ENCODE measurements at places on chromosomes 12 and 14. TPM values are rescaled to one million over a fixed set of nuclear protein-coding genes. Genes with fewer than 3 reads are reported as not detected.

DNA sequence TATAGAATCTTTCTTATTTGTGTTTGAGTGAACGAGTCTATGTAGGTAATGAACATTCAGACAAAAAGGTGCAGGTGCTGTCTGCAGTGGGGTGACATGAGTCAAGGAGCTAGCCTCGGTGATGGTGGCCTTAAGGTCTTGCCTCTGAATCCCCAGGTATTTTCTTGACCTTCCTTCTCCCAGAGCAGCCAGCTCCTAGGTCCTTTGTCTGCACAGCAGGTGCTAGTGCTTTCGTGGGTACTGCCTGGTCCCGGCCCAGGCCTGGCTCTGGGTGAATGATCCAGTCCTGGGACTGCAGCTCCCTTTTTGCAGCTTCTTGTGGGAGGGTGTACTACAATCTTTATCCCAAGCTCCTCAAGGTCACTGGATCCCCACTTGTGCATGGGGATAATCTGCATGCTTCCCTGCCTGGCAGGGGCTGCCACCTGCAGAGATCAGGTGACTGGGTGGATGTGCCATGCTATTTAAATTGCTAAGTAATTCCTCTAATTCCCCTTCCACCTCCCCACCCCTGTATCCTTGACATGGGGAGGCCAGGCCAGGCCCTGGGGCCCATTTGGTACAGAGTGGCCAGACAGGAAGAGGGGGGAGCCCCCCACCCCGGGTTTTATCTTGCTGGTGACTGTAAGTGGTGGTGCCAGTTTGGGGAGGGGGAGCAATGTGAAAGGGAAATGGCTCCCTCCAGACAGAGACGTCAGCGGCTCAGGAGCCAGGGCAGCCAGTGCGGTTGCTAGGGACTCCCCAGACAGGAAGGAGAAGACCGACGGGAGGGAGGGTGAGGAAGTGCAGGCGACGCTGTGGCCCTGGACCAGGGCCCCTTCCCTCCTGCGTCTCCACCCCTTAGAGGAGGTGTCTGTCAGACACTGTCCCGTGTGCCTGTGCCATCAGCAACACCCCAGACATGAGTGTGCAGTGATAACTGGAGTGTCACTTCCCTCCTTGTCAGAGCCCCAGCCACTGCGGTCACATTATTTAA lies 6.7 kb downstream of the VASH1 start:
- DNase-seq, result peak; percentile 84

- DNase-seq, result no peak
Observed at GRCh38 chr14:81727218-81727617, 193.6 kb upstream of the SEL1L start.

AKAP6 gene
- 20.4 TPM for polyA plus RNA-seq

IGF1 gene
- polyA plus RNA-seq, result 1.9 TPM

GRCh38 chr12:128421375-128421774 lies 154.4 kb downstream of the TMEM132C start:
- no peak for DNase-seq

TAS2R20 gene
- 0.27 TPM for polyA plus RNA-seq

FBXL14 gene
- 9.0 TPM for polyA plus RNA-seq

RERGL gene
- polyA plus RNA-seq, result 5.6 TPM

TEX22 gene
- not detected for polyA plus RNA-seq

ABCC9 gene
- polyA plus RNA-seq, result 16.9 TPM

DNA sequence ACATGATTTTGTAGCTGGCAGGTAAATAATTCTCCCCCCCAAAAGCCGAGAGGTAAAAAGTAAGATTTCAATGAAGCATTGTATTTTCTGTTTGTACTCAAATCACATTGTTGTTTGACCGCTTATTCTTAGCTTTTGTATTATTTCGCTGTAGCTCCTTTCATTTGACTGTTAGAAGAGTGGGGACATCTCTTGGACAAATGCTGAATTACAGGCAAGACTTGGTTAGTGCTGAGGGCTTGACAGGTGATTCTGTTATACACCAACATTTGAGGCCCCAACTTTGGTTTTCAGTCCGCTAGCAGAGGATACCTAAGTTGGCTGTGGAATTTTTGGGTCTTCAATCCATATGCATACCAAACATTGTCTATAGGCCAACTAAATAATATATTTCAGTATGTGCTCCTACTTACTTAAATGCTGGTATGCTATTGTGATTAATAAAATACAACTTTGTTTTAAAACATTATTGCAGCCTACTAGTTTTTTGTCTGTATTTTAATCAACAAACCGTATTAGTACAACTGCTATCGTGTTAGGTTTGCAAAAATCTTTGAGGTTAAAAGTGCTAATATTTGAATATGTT lies 102.2 kb downstream of the ERC1 start:
- no peak for DNase-seq

DNA sequence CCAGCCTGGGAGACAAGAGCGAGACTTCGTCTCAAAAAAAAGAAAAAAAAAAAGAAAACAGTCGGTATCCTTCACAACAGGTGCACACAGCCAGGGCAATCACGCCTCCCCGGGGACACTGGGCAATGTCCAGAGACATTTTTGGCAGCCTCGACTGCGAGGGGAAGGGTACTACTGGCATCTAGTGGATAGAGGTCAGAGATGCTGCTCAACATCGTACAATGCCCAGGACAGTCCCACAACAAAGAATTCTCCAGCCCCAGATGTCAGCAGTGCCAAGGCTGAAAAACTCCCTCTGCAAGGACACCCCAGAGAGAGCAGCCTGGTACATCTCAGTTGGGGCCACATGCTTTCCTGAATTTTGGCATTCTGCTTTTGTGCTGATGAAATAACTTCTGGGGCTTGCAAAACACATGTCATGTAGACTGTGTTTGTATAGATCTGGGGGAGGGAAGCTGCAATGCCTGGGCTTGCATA lies 21.5 kb downstream of the ALDH2 start:
- no peak for DNase-seq

KRT1 gene
- polyA plus RNA-seq, result not detected

DNA sequence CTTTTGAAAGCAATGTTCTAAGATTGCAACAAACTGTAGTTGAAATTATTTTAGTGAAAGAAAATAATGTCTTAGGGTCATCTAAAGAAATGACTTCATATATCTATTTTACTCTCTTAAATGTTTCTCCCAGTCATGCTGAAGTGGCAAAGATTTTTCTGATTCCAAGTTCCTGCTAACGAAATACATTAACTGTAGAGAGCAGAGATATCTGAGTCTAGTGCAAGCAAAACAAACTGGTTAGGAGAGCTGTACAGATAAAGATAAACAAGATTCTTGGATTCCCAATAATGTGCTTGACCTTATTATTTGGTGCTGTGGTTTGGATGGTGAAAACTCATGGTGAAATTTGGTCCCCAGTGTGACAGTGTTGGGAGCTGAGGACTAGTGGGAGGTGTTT lies 199.9 kb upstream of the PWP1 start:
- no peak for DNase-seq

SLC24A4 gene
- polyA plus RNA-seq, result 0.19 TPM

LIN7A gene
- polyA plus RNA-seq, result 7.5 TPM

DNA sequence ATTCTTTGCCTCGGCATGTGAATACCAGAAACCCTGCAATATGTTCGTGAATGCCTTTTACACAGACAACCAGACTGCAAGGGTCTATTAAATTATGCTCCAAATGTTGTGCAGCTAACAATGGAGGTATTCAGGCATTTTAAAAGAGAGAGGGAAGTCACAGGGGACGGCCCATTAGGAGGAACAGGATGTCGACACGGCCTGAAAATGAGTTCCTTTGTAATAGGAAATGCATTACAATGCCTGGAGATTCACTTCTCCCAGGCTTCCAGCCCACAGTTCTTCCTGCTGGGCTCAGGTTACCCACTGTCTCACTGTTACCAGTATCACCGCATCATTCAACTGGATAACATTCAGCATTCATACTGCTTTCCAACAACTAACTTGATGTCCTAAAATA lies 2.5 kb downstream of the DUSP6 start:
- peak; percentile 60 for DNase-seq

CIDEB gene
- 3.2 TPM for polyA plus RNA-seq

- no peak for DNase-seq
Observed at GRCh38 chr14:76546426-76547221, 170.7 kb downstream of the ESRRB start.

- DNase-seq, result no peak
Observed at GRCh38 chr12:47707355-47707754, 1.5 kb upstream of the RPAP3 start.

DNA sequence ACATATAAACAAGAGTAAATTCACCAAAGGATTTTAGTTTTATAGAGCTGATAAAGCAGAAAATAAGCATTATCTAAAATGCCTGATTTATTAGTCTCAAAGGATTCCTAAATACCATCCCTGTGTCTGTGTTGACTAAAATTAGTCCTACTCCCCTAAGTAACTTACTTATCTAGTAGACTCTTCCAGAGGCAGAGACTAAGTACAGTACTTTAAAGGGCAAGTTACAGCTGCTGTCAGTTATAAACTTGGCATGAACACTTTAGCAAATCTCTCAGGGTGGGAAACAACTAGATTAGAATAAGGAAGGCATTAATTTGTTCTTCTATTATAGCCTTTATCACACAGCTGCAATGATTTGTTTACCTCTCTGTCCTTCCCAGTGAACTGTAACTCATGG lies 46.0 kb downstream of the ATP2B1 start:
- DNase-seq, result no peak

DNA sequence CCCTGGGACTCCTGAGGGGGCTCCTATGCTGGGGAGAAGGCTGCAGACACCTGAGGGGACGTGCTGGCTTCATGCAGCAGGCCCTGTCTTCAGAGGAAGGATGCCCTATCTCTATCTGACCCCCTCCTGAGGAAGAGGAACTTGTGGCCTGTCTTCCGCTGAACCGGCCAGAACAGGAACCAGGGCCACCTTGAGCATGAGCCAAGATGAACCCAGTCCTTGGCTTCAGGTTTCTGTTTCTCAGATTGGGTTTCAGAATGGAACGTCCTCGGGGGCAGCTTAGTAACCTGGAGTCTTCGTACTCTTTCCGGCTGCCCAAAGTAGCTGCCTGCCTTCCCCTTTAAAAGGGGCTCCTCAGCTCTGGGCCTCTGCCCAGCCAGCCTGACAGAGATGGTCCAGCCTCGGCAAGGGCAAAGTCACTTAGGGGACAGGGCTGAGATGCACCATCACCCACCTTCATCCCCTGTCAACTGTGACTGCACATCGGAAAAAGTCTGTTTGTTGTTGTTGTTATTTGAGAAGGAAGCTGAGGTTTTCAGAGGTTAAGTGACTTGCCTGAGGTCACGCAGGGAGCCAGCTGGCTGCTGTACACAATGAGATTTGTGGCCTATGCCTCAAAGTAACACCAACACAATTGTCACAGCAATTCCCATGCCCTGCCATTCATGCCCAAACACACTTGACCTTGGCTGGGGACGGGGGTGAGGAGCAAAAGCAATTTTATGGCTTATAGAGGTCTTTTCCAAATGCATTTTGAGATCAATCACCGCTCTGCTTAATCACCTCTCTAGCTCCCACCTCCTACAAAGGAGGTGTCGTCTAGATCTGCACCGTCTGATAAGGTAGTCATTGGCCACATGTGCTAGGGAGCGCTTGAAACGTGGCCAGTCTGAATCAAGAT lies 13.4 kb downstream of the ASB2 start:
- peak; percentile 18 for DNase-seq

GRCh38 chr14:53646925-53647324 lies 309.7 kb downstream of the BMP4 start:
- no peak for DNase-seq

DNA sequence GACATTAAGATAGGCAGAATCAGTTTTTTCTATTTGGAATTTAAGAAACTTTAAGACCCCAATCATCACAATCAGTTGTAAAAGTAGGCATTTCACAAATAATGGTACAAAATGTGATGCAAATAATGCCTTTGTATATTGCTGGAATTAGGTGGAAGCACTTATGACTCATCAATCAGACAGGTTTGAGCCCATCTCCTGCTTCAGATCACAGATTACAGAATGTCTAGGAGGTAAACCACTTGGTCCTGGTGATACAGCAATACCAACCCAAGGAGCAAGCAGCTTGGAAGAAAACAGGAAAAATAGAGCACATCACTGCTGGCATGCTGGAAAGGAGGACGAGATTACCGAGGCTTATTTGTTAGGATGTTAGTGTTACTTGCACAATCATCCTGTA lies 57.6 kb downstream of the C12orf56 start:
- DNase-seq, result no peak

FOXG1 gene
- not detected for polyA plus RNA-seq

GALNT8 gene
- 0.40 TPM for polyA plus RNA-seq

BCL2L2 gene
- polyA plus RNA-seq, result 16.6 TPM

DNA sequence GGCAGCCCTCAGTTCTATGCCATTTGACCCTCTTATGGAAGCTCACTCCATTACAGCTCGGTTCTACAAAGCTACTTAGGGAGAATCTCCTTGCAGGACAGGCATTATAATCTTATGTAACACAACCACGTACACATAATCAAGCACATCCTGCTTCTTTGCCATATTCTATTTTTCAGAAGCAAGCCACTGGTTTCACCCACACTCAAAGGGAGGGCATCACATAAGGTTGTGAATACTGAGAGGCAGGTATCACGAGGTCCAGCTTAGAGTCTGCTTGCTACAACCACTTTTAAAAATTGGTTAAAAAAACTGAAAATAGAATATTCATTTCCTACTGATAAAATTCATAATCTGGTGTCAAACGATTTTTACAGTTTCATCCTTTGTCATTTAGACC lies 589.2 kb downstream of the SLC16A7 start:
- no peak for DNase-seq

GRCh38 chr12:41903014-41903708 lies 241.5 kb downstream of the GXYLT1 start:
- DNase-seq, result no peak

DNA sequence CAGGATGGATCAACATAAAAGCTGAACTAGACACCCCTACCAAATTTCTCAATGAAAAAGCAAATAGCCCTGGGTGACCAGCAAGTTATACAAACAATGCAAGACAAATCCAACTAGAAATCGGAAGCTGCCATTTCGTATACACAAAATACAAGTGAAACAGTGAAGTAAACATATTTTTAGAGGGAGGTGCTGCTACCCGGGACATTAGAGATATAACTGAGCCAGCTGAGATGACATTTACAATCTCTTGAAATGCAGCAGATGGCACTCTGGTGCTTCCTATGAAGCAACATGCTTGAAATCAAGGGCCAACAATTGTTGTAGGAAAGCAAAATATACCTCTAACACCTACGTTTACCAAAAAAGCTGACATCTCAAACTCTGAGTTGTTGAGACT lies 25.5 kb downstream of the BDKRB1 start:
- no peak for DNase-seq

- no peak for DNase-seq
Observed at GRCh38 chr12:27937768-27938167, 34.8 kb downstream of the PTHLH start.

- no peak for DNase-seq
Observed at GRCh38 chr12:130236446-130236845, 74.2 kb downstream of the FZD10 start.

GRCh38 chr12:30845676-30846075 lies 80.9 kb upstream of the TSPAN11 start:
- DNase-seq, result no peak

GRCh38 chr12:100528471-100529127 lies 44.9 kb upstream of the GAS2L3 start:
- DNase-seq, result no peak

GRCh38 chr12:79763766-79764452 lies 73.1 kb upstream of the PAWR start:
- no peak for DNase-seq

GRCh38 chr14:85695300-85695699 lies 165.4 kb downstream of the FLRT2 start:
- DNase-seq, result no peak

HRK gene
- 0.03 TPM for polyA plus RNA-seq

- no peak for DNase-seq
Observed at GRCh38 chr14:103746701-103747100, 31.1 kb downstream of the ZFYVE21 start.

All from heart left ventricle (tissue), 16 donors.